ENCODE measurements at places on chromosomes 7 and 10. TPM values are rescaled to one million over a fixed set of nuclear protein-coding genes. Genes with fewer than 3 reads are reported as not detected.
A peak's percentile ranks its signal among the peaks of the same experiment; 100 is the strongest.

DNA sequence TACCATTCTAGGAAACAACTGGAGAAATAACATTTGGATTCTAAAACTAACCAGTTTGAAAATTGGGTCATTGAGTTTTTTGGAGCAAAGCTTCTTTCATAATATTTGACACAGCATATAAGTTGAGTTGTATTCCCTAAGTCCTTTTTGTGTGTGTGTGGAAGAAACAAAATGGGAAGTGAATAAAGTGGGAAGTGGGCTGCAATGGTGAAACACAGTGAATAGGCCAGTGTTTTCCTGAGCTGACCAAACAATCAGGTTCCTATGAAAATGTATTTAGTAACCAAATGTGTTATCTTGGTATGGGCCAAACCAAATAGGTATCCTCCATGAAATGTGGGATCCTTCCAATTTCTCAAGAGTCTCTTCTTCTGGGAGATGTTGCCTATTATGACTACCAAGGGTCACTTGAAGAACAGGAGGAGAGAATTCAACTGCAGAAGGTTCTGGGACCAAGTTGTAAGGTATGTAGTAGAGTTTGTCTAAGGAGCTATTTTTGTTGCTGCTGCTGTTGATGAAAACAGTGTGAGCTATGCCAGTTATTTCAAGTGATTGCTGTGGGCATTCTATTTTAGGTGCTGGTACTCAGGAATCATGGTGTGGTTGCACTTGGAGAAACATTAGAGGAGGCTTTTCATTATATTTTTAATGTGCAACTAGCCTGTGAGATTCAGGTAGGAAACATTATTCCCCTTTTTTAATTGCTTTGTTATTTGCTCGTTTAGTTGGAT is 88.3 kb upstream of the MXI1 start:
- DNase-seq: peak; percentile 48

- peak; percentile 40 for DNase-seq
These were observed 54.9 kb downstream of the LRGUK start for GRCh38 chr7:134182078-134182477.

DNA sequence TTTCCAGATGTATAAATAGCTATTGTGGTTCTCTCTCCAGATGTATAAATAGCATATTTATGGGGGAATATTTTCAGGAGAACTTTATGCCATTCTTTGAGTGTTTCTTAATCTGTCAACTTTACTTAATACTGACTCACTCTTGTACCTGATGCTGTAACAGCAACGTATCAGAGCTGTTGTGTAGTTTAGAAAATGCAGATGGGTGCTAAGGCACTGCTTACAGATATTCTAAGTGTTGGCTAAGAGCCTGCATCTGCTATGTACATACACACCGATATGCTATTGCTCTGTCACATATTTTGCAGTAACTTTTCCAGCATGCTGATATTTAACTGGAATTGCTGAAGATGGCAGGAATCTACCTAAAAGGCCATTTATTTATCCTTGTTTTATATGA is 71.9 kb downstream of the WDR37 start:
- no peak for DNase-seq

GRCh38 chr10:72889391-72889831 is 4.1 kb upstream of the OIT3 start:
- DNase-seq: peak; percentile 53

- no peak for DNase-seq
These were observed 29.0 kb downstream of the ARHGAP22 start for GRCh38 chr10:48575901-48576300.

GRCh38 chr7:149196705-149197171 is 1.4 kb downstream of the ZNF282 start:
- no peak for DNase-seq

GRCh38 chr10:80771285-80771684 is 233.6 kb downstream of the SH2D4B start:
- DNase-seq: no peak

DNA sequence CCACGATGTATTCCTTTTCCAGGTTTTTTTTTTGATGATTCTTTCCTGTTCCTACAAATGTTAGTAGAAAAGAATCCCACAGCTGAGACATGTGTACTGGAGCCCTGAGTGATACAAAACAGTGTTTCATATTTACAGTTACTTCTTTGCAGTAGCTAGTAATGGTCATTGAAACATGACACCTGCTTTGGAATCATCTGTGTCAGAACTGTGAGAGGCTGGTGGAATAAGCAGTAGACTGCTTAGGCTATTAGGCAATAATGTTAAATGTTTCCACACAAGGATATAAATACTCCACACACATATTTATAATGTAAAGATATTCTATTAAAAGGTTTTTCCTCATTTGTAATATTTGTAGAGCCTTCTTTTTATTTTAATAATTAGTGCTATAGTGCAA is 394.0 kb downstream of the THSD7A start:
- DNase-seq: peak; percentile 22

GRCh38 chr10:130024779-130025325 is 60.8 kb upstream of the EBF3 start:
- no peak for DNase-seq

- no peak for DNase-seq
These were observed 165.8 kb downstream of the CCDC3 start for GRCh38 chr10:12835709-12836108.

KCNMA1 gene
- total RNA-seq: 34.3 TPM

PNLIPRP3 gene
- not detected for total RNA-seq

DLG5 gene
- 34.6 TPM for total RNA-seq

MLXIPL gene
- 3.4 TPM for total RNA-seq
